NCI-H526 treated with DMSO at 0.1 percent for 48 hours (cell line): ENCODE measurements at places on chromosomes 2 and 18.

DNA sequence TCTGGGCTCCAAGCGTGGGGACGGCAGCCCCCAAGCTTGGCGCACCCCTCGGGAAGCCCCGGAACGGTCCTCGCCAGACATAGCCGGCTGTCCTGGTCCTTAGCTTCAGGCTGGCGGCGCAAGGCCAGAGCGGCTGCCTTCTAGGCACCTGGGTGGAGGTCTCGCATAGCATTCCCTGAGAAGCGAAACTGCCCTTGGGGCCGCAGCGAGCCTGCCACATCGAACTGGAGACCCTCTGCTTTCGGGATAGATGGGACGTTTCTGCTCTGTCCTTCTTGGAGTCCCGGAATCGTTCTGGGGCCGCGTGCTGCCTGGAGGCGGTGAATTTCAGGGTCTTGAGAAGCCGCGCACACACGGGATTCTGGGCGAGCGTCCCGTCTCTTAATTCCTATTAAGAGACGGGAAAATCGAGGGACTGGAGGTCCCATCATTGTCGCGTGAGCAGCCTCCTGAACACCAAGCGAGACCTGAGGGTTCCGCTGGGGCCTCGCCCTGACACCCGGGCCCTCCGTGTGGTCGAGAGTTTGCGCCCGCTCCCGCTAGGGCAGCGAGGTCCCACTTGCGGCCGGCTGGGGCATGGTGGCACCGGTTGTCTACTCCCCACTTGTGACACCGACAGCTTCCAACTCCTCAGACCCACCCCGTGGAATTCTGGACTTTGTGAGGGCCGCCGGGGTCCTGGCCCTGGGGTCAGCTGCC, 9.7 kb upstream of the EN1 start:
- DNase-seq, result no peak

DNA sequence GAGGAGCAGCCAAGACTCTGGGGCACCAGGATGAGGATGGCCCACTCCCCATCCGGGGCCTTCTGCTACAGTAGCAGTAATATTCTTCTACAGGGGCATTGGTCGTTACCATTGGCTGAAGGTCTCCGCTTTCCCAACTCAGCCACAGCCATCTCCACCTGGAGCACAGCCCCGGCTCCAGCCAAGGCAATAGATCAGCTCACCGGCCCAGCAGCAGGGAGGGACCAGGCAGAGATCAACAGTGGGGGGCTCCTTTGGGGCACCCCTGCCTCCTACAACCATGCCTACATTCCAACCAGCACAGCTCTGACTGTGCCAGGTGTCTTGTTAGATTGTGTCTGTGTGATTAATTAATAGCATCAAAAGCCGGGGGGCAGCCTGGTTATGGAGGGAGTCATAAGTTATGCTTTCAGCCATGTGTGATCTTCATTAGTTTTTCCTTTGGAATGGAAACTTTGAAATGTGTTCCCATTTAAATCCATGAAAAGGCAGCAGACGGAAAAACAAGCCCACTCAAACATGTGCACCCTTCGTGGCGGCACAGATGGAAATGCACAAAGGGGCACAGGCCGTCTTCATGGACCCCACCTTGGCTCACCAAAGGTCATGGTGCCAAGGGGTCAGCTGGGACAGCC, 68.6 kb upstream of the BZW1 start:
- no peak for DNase-seq

DNA sequence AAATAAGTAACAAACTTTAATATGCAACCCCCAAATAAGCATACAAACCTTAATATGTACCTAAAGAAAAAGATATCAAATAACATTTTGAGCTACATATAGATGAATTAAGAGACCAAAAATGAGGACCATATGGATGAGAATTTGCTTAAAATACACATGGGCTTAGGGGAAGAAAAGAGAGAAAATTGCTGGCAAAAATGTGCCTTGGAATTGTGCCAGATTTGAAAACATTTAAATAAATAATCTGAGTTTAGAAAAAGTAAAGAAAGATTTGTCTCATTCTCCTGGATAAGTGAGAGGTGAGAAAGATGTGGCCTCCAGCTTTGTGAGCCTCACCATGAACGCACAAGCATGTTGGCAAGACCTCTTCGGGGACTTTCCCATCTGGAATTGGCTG, 372.6 kb downstream of the SOX11 start:
- DNase-seq, result no peak

DNA sequence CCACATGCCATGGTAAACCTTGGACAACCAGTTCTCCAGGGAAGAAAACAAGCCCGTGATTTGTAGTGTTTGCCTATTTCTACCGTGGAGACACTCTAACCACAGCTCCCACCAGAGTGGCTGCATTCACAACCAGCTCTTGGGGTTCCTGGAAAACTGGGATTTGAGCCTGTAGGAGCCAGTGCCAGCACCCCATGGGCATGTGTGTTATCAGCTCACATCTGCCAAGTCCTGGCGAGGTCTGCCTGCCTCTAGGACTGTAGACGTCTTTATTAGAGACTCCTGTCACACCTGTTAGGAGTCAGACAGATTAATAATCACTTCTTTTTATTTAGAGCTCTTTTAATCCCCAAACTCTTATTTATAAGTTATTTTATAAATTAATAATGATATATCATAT, 41.0 kb downstream of the INPP5D start:
- no peak for DNase-seq

GRCh38 chr2:69482471-69482870, 45.2 kb upstream of the NFU1 start:
- no peak for DNase-seq

DNA sequence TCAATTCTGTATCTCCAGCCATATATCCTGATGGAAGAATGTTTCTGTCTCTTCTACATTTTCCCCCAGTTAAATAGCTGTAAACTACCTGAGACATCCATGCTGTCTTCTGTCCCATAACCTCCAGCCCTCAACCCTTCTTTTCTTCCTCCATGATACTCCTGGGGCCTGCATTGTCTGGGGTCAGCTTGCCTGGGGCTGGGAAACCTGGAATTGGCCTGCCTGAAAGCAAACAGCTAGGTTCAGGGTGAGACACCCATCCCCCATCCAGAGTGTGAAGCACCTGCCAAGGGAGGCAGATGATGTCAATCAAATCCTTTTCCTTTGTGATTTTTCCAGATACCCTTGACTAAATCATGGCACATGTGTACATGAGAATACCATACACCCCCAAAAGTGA, 313.7 kb upstream of the MGAT5 start:
- no peak for DNase-seq

- DNase-seq, result no peak
Observed at GRCh38 chr2:80037310-80037709, 267.2 kb downstream of the LRRTM1 start.

- DNase-seq, result no peak
Observed at GRCh38 chr2:10514273-10514672, 66.1 kb upstream of the ODC1 start.

DNA sequence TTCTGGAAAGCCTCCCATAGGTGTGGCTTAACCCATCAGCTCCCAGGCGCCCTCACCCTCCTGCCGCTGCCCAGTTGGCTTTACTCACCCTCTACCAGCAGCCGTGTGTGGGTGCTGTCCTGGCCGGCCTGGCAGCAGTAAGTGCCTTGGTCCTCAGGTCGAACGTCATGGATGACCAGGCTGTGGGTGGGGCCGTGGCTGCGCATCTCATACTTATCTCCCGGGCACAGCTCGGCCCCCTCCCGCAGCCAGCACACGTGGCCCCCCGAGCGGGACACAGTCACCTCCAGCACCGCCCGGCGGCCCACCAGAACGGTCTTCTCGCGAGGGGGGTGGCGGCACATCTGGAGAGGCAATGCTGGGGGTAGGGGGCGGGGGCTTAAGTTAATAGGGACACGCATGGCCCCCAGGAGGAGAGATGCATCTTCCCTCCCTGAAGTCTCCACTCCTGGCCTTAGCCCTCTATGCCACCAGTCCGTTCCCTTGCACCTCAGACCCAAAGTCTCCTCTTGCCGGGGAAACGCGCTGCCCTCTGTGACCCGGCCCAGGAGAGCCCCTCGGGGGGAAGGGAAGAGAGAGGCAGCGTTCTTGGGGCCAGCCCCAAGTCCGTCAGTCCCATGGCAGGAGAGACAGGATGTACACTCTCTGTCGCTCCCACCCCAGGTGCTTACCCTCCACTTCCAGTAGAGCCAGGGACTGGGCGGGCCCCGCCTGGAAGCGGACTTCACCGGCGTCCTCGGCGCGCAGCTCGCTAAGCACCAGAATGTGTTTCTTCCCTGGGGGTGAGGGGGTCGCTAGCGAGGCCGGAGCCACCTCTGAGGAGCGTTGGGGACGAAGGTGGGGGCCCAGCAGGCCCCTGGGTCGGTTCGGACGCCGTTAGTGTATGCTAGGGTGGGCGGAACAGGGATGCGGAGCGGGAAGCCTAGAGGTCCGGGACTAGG, 7.9 kb downstream of the TMEM198 start:
- peak; percentile 63 for DNase-seq

GRCh38 chr18:37251679-37252078, 313.9 kb downstream of the CELF4 start:
- DNase-seq, result no peak

GRCh38 chr2:237062585-237062984, 23.1 kb upstream of the COPS8 start:
- DNase-seq, result no peak

GRCh38 chr2:236343400-236344161, 79.4 kb upstream of the ASB18 start:
- DNase-seq, result peak; percentile 71

- DNase-seq, result no peak
Observed at GRCh38 chr2:228417956-228418355, 236.5 kb upstream of the SPHKAP start.

DNA sequence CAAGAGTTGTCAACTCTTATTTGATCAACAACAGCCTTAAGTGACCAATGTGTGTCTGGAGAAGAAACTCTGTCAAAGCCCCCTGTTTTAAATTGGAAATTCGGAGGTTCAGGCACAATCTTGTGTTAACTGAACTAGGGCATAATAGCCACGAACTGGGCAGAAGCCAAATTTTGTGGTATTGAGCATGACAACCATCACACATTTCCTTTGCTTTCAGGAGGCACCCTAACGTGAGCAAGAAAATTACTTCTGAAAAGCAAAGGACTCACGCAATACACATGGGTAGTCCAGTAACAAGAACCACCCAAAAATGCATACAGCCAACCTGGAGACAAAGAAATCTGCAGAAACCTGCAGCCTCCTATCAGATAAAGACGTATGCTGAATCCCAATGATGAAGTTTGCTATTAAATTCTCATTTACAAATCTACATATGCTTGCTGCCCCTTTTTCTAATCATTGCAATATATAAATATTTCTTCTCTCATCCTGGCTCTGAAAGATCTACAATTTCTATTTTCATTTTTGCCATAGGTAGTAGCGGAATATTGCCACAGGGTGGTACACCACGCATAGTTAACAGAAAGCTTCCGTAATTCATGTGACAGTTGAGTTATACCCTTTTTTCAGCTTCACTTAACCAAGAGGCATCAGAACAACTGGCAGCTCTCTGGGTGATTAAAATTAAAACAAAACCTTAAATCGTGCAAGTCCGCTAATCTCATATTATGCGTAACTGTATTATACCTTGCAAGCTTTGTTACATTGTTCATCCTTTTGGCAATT, 495.8 kb downstream of the NRXN1 start:
- DNase-seq, result peak; percentile 39

DNA sequence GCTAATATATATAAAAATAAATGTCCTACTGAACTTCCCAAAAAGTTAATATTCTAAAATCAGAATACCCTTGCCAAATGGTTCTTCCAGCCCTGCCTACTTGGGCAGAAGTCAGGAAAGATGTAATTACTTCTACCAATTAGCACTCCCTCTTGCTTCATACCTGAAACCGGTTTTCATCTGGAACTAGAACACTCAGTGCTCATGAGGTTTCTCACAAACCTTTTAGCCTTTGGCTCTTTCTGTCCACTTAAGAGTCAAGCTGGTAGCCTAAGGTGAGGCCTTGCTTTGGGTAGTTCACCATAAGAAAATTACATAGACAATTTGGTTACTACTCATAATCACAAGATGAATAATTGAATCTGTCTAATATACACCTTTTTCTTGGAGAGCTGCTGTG, 4.1 kb downstream of the DSG3 start:
- DNase-seq, result no peak

GRCh38 chr2:64937687-64938491, 51.3 kb upstream of the SLC1A4 start:
- no peak for DNase-seq

DNA sequence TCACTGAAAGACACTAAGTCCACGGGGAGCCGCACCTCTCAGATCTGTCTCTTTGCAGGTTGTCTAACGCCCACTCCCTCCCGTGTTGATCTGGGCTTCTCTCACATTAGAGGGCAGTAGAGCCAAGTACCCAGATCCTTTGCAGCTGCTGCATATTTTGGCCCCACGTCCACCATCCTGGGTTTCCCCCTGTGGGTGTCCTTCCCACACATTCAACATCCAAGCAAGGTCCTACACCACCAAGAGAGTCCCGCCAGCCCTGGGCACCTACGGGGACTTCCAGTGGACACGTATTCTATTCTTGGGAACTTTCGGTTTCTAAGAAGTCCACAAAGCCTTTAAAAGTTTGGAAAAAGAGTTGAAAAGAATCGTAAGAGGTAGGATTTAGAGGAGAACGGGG, 116.6 kb downstream of the ATL2 start:
- no peak for DNase-seq

- no peak for DNase-seq
Observed at GRCh38 chr2:36409935-36410334, 54.4 kb downstream of the CRIM1 start.

DNA sequence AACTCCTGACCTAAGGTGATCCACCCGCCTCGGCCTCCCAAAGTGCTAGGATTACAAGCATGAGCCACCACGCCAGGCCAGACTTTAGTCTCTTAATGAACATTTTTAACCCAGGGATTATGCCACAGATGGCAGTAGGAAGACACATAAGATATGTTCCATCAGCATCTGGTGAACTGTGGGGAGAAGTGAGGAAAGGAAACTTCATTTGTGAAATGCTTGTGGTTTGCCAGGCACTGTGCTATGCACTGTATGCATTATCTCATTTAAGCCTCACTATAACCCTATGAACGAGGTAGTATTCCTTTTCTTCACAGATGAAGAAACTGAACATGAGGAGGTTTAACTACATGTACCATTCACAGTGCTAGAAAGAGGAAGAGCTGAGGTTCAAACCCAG, 29.3 kb downstream of the PTRHD1 start:
- DNase-seq, result no peak

DNA sequence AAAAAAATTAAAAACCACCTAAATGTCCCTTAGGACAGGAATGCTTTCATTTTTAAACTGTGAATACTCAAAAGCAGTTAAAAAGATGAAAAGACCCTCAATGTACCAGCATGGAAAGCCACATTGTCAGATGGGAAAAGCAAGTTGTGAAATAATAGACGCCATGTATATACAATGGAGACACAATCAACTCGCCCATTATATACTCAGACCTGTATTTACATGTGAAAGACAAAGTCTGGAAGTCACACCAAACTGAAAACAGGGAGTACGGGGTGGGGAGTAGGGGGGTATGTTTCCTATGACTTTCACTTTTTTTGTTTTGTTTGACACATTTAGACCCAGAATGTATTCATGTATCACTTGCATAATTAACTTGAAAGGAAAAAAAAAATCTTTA, 75.6 kb downstream of the CELF4 start:
- DNase-seq, result no peak
